Urinary bladder (tissue), 4 donors: ENCODE measurements at places on chromosomes 6 and 20. TPM values are rescaled to one million over a fixed set of nuclear protein-coding genes. Genes with fewer than 3 reads are reported as not detected.

Gene CCN5
- 20.8 TPM for polyA plus RNA-seq

Gene SLC22A16
- polyA plus RNA-seq = 0.53 TPM

Gene EPB41L1
- polyA plus RNA-seq = 32.1 TPM

Gene XKR7
- 0.03 TPM for polyA plus RNA-seq

Gene SAMD5
- 2.2 TPM for polyA plus RNA-seq

Gene ADTRP
- polyA plus RNA-seq = 0.68 TPM

Gene SLC13A3
- 0.77 TPM for polyA plus RNA-seq

Gene GRM4
- polyA plus RNA-seq = 0.01 TPM

DNA sequence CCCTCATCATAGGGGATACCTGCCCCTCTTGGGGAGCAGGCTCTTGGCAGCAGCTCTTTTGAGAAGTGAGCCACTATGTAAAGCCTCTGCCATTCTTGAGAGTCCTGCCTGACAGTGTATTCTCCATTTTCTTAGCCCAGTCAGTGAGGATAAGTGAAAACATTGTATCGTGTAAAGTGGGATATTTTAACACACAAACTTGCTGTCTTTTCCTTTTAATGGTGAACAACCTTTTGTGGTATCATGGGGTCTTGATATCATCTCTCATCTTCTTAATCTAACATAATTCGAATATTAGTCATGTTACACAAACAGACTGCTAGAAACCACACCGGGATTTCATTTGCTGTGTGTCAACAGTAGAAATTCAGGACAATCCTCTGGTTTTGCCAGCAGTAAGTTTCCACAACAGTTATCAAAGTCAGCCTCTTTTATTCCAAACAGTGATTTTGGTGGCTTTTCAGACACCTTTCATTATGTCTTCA lies 136.2 kb downstream of the HIVEP1 start:
- no peak for DNase-seq

- no peak for DNase-seq
Measured at GRCh38 chr6:104705916-104706442, 153.7 kb downstream of the HACE1 start.

DNA sequence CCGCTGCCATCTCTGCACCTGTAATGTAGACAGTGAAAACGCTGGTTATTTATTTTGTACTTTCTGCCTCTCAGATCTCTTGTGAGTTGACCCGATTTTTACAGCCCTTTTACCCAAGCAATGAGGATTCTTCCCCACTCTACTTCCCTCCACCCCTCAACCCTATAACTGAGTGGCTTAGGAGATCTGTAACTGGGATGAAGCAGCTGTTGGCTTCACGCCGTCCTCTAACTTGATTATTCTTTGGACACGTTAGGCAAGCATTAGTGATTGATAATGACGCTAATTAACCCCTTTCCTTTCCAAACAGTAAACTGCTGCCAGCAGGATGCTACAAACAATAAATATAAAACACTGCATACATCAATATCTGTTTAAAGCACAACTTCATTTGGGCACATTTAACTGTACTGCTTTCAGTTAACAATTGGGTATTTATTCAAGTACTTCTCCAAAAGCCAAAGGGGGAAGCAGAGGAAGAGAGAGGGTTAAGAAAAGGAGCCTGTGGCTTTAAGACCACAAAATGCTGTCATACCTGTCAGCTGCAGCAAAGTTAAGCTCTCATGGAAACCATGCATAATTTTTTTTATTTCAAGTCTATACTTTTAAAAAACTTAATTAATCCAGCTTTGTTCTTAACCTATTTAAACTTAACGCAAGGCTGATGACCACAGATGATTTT lies 21.2 kb downstream of the TFAP2A start:
- no peak for DNase-seq

- DNase-seq = no peak
Measured at GRCh38 chr6:104689551-104690205, 170.0 kb downstream of the HACE1 start.

- DNase-seq = no peak
Measured at GRCh38 chr6:901696-902460, 208.9 kb upstream of the EXOC2 start.

GRCh38 chr6:170022827-170023619 lies 267.9 kb downstream of the DLL1 start:
- no peak for DNase-seq

DNA sequence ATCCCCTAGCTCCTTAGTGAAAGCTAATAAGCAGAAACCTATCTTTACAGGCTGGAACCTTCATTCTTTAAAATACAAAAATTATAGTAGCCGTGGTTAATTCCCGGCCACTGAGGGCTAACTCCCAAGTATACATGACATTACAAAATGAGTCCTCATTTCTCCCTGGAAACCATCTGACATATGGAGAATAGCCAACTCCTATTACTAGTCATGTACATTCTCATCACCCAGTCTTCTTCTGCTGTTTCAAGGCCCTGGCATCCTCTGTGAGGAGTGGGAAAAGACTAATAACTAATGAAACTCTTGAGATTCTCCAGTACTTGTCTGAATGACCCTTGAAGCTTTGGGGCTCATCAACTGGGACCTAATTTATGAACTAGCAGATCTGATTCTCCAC lies 30.2 kb downstream of the CSNK2A1 start:
- no peak for DNase-seq

DNA sequence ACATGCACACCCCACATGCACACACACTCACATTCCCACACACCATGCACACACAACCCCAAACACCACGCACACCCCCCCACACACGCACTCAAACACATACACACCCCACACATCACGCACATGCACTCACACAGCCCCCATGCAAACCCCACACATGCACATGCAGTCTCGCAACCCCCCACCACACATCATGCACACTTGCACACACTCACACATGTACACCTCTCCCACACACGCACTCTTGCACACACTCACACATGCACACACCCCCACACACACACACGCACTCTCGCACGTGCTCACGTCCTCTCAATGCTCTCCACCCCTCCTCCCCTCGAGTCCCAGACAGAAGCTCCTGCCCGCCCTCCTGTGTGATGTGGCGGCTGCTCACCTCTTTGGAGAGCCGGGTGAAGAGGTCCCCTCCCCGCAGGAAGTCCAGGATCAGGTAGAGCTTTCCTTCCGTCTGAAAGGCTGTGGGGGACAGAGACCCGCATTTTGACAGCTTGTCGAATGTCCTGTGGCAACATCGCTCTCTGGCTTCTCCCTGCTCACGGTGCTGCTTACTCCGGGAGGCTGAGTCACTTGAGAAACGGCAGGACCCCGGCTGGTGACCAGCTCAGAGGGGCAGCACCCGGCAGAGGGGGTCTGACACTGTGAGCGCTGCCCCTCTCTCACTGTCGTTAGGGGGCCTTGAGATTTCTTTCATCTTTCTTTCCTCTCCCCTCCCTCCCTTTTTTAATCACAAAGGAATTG lies 78.5 kb downstream of the RAMACL start:
- no peak for DNase-seq

DNA sequence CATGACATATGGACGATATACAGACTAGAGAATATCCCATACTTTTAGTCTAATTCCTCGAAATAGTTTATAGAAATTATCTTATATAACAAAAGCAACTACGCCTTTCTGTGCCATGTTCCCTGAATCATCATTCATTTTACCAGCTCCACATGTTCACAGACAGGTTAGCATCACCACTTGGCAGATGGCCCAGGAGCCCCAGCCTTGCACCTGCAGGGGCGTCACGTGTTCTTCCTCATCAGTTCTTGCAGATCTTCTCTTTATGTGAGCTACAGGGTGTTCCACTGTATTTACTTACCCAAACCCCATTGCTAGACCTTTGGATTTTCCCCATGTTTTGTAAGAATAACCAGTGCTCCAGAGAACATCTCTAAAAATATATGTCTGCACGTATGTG lies 12.6 kb upstream of the BNIP5 start:
- no peak for DNase-seq

- DNase-seq = no peak
Measured at GRCh38 chr6:31214516-31214915, 44.0 kb upstream of the POU5F1 start.

- no peak for DNase-seq
Measured at GRCh38 chr6:157961832-157962575, 19.7 kb upstream of the SYNJ2 start.

- no peak for DNase-seq
Measured at GRCh38 chr20:24364482-24364881, 104.9 kb upstream of the SYNDIG1 start.

GRCh38 chr6:155248008-155249001 lies 15.5 kb upstream of the CLDN20 start:
- DNase-seq = no peak

GRCh38 chr20:24721891-24722568 lies 227.0 kb upstream of the CST7 start:
- DNase-seq = no peak

DNA sequence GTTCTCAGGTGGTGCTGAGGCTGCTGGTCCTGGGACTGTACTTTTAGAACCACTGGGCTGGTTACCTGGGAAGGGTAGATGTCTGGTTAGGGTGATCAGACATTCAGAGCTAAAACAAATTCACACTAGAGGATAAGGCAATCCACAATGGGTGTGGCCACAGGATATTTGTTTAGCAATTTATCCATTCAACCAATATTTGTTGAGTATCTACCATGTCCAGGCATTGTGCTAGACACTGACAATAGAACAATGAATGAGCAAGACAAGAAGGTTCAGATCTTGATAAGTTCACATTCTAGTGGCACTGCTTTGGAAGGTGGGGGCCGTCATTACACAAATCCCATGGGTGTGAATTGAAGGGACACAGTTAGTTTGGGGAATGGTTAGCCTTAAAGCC lies 131.7 kb downstream of the BCAS1 start:
- DNase-seq = no peak

GRCh38 chr6:167328086-167328485 lies 3.2 kb downstream of the TTLL2 start:
- DNase-seq = no peak

- no peak for DNase-seq
Measured at GRCh38 chr20:56447227-56447626, 21.2 kb upstream of the RTF2 start.

DNA sequence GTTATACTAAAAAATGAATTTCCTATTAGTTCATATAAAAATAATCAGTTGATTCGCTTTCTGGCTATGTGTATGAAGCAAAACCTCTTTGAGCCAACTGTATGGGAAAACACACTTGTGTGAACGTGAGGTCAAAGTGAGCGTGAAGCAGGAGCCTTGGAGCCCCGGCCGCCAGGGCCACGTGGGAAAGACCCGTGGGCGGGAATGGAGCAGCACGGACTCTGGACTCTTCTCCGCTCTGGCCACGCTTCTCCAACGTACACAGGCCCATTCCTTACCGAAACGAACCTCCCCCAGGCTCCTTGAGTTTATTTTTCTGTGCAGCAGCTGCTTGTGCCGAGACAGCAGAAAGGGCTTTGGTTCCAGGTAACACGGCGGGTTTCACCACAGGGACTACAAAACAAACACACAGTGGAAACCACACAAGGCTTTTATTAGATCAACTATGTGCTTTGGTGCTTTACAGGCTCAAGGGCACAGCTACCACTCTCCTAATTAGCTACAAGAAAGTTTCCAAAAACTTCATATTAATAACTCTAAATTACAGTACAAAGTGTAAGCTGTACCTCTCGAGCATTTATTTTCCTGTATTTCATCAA lies 62.7 kb downstream of the TAF4 start:
- DNase-seq = no peak
